NAMALWA (cell line): ENCODE measurements at places on chromosomes 7 and 10.

GRCh38 chr10:10870523-10871241 lies 147.0 kb upstream of the CELF2 start:
- DNase-seq, result no peak

DNA sequence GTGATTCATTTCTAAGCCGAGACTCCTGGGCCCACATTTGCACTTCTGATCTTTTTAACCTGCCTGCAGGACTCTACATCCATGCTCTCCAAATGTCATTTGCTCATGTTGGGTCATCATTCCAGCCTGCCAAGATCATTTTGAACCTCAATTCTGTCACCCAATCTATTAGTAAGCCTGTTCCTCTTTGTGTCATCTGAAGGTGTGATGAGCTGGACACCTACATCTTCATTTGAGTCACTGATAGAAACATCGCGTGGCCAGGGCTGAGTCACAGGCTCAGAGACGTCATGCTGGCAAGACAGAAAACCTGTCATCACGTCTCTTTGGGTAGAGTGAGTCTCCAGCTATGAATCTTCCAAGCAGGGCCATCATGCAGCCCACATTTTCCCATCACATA lies 65.3 kb upstream of the SLF2 start:
- DNase-seq, result no peak

DNA sequence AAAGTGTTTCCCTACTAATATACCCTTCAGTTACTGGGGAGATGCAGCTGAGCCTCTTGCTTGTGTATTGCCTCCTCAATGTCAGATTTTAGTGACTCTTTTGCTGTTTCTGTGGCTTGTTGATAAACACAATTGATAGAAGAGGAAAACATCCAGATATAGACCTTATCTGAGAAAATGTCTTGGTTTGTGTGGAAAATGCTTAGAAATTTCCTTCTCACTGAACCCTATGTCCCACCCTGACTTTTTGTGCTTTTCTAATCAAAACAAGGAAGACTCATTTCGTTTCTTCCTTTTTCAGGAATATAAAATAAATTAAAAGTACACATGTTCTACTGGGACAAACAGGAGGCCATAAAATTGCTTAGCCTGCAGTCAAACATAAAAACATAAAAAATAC lies 257.5 kb downstream of the PHF14 start:
- no peak for DNase-seq

DNA sequence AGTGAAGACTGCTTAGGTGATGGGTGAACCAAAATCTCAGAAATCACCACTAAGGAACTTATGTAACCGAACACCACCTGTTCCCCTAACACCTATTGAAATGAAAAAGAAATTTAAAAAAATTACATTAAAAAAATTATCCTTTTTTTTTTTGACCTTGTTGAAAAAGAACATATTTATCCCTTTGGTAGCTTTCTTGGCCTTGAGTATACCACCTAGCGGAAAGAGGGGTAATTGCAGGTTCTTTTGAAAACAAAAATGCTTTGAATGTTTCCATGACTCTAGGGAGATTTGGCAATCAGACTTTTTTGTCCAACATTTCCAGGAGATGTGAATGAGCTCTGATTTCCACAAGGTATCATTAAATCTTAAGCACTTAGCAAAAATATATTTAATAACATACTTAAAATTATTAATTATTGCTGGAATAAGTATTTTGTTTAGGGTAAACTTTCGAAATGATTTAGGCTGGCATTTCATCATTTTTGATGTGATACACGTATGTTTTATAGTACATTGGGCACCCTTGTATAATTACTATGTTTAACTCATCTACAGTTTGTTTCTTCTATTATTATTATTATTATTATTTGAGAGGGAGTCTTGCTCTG lies 47.0 kb upstream of the ELMO1 start:
- peak; percentile 73 for DNase-seq

- DNase-seq, result no peak
Measured at GRCh38 chr7:37206192-37206591, 242.5 kb downstream of the ELMO1 start.
